Activated naive CD4-positive, alpha-beta T cell (primary cell): ENCODE measurements at places on chromosomes 7 and 10.

- DNase-seq, result no peak
Observed at GRCh38 chr10:121231079-121231478, 367.2 kb downstream of the FGFR2 start.

DNA sequence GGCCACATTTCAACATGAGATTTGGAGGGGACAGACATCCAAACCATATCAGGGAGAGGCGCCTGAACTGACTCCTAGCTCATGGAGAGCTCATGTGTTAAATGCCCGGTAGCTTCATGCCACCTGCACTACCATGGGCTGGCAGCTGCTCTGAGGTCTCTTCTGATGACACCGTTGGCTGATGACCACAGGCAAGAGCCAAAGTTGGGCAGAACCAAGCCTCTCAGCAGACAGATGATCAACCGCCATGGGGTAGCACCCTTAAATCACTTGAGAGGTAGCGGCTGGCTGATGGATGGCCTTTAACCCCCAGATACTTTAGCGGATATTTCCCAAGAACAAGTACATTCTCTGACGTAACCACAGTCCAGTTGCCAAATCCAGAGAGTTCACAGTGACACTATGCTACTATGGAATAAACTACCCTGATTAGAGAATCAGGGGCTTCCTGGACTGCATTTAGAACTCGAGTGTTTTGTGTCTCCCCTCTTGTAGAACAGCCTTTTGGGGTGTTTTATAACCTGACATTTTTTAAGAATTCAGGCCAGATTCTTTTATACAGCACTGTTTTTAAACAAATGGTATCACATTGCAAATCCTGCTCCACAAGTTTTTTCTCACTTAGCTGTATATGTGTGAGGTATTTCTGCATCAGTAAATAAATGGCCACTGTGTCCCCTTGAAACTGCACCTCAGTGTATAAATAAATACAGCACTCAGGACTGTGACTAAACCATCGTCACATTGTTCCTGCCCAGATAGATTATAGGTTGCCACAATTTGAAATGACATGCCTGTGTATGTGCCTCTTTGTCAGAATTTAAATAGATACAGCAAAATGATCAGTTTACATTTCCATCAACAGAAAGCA is 30.8 kb upstream of the DRGX start:
- DNase-seq, result no peak

- no peak for DNase-seq
Observed at GRCh38 chr10:90885176-90885575, 13.4 kb downstream of the RPP30 start.

GRCh38 chr7:22121702-22122474 is 176.2 kb upstream of the CDCA7L start:
- no peak for DNase-seq

- no peak for DNase-seq
Observed at GRCh38 chr10:35910234-35910633, 268.1 kb upstream of the FZD8 start.

- DNase-seq, result no peak
Observed at GRCh38 chr7:90777886-90778285, 181.8 kb downstream of the CDK14 start.

GRCh38 chr10:44967616-44968015 is 8.0 kb downstream of the RASSF4 start:
- no peak for DNase-seq

DNA sequence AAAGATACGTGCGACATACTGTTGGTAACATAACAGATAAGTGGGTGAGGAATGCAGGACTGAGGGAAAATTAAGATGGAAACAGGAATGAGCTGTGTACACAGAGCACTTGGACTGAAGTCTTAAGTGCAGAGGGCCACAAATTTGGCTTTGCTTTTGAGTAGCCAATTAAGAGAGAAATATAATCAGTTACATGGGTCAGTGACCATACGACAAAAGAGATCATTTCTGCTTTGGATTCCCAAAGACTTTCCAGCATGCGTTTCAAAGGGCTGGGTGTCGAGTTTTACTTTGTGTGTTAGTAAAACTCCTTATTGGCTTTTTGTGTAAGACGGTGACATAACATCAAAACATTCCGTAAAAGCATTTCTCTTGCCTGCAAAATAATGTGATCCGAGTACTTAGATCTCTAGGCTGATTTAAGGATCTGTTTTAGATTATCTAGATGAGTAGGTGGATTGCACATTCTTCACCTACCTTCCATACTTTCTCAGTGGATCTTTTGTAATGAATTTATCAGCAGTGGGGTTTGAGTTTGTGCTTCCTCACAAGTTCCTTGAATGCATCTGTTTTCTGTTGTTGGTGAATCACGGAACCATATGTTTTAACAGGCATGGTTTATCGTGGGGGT is 7.5 kb downstream of the RABGEF1 start:
- DNase-seq, result no peak

DNA sequence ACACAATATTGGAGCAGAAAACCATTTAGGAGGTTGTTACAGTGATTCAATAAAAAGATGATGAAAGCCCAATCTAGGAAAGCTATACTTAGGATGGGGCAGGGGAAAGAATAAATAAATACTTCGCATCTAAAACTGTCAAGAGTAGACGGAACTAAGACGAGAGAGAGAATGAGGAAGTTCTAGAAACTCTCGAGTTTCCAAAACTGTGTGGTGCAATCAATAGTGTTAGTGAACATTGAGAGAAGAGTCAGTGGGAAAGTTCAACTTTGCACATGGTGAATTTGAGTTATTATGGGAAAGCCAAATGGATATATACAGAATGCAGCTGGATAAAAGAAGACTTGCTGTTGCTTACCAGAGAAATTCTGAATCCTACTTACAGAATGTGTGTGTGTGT is 133.8 kb upstream of the MEOX2 start:
- no peak for DNase-seq

DNA sequence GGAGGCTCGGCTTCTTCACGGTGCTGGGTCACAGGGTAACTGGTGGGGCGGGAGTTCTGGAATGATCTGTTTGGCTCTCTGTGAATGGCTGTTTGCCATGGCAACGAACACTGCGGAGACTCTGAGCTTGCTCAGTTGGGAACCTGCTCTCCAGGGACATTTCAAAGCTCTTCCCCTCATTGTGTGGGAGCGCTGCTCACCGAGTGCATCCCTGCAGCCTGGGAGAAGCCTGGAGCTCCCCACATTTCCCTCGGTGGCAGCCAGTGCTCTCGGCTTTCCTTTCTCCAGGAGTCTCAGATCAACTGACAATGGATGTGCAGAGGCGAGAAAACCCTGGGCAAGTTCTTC is 57.6 kb upstream of the CACUL1 start:
- no peak for DNase-seq

GRCh38 chr7:52017802-52018679 is 701.4 kb upstream of the COBL start:
- DNase-seq, result no peak

- DNase-seq, result no peak
Observed at GRCh38 chr7:19268737-19269136, 123.5 kb upstream of the FERD3L start.

GRCh38 chr10:132396494-132397035 is 435 bp upstream of the PWWP2B start:
- peak; percentile 24 for DNase-seq

DNA sequence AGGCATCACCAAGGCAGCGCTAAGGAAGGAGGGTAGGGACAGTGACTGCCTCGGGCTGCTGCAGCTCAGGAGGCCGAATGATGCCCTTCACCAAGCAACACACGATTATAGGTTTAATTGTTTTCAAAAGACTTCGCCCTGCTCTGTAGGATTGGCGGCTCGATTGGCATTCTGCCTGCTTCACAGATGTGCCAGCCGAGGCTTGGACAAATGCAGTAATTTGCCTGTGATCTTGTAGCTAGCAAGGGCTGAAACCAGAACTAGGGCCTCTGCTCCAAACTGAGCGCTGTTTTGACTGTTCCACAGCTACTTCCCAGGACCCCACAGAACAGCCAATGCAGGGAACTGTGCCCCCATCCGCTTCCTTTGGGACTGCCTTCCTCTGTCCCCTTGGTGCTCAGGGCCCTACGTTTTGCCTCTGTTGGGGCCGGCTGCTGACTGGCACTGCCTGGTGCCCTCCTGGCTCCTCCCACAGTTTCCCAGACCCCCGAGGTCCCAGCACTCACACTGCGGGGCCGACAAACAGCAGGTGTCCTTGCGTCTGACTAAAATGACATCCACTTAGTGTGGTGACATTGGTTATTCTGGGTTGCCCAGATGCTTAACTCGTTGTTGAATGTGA is 62.6 kb upstream of the EN2 start:
- DNase-seq, result no peak

DNA sequence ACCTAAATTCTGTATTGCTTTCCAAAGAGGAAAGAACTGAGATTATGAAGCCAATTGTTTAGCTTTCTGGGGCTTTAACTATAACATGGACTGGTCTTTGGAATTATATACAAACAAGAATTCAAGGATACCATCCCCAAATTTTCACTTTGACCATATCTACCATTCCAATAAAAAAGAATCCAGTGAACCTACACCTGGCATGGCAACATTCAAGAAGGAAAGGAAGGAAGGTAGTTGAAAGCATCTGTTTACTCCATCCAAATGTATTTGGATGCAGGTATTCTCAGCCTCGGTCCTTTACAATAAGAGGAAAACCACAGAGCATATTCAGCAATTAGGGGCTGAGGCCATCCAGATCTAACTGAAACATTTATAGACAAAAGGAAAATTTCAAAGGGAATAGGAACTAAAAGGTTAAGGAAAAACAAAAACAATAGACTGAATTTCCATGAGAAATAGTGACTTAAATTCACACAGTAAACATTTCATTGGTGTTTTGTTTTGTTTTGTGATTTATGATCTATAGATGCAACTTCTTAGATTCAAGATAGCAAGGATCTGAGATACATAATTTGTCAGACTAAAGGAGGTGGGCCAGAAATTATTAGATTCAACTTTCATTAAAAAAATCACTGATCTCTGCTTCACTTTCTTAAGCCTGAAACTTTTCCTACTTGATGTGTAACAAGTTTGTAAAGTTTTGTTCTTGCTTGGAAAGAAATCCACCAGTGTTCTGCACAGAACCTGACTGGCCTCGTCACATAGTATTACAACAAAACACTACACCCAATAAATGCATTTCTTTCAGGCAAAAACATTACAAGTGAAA is 12.7 kb downstream of the SKIDA1 start:
- DNase-seq, result no peak

GRCh38 chr10:63494951-63495350 is 26.2 kb upstream of the REEP3 start:
- no peak for DNase-seq

DNA sequence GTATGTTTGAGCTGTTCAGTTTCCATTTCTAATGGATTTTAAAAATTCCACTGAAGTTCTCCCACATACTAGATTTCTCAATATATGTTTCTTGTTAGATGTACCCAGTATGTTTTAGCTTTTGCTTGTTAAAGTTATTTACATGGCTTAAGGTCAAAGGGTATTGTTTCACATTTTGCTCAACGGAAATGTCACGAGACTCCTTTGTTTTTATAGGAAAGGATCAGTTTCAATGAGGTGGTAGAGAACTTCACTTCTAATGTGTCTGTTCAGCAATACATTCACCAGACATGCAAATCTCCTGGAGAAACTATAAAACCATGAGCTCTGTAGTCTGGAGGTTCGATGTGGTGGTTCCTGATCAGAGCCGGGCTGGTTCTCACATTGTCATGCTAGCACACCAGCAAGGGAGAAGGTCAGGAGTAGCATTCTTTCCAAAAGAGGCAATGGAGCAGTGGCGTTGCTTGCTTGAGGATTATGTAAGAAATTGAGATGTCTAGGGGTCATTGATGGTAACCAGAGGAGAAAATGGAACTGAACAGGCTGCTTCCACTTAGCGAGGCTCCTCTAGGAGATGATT is 114.0 kb downstream of the RAB18 start:
- no peak for DNase-seq

GRCh38 chr7:103915680-103916357 is 73.6 kb downstream of the RELN start:
- no peak for DNase-seq

DNA sequence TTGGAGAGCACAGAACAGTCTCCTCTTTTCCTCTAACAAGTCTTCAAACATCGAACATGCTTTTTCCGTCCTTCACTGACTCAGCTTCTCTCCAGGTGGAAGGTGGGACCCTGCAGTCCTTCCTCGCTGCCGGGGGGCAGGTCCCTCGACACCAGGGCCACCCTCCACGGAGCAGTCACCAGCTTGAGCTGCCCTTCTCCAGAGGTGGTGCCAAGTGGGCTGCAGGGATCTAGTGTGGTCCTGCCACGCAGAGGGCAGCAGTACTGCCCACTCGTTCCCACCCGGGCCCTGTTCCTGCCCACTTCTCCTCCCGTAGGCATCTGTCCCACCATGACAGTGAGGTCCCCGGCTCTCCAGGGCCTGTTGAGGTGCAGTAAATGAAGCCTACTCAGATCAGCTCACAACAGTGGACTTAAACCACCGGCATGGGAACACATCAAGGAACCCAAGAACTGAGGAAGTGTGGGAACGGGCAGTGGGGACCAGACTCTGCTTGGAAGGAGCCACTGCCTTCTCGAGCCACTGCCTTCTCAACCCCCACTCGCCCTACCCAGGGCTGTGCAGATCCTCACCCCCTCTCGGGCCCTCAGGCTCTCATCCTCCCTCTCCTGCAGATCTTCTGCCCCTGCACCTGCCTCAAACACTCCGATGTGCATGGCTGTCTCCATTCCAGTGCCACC is 153.9 kb downstream of the OAT start:
- no peak for DNase-seq

GRCh38 chr7:54339073-54339472 is 203.1 kb upstream of the VSTM2A start:
- no peak for DNase-seq

- no peak for DNase-seq
Observed at GRCh38 chr10:17046989-17047388, 82.6 kb downstream of the CUBN start.

DNA sequence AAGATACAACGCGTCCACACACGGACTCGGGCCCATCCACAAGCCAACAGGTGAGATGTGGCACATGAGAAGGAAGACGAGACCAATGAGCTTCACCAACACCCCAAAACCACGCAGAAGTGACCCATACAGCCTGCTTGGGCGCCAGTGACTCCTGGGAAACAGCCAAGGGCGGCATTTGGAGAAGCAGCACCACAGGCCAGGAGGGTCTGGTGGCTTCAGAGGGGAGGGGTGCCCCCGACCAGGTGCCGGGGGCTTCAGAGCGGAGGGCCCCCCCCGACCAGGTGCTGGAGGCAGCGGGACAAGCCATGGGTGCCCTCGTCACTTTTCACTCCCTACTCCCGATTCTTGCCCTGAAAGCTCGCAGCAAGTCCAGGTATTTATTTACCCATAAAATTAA is 140.1 kb downstream of the DIP2C start:
- DNase-seq, result no peak

- no peak for DNase-seq
Observed at GRCh38 chr10:60536529-60537114, 146.9 kb upstream of the ANK3 start.

DNA sequence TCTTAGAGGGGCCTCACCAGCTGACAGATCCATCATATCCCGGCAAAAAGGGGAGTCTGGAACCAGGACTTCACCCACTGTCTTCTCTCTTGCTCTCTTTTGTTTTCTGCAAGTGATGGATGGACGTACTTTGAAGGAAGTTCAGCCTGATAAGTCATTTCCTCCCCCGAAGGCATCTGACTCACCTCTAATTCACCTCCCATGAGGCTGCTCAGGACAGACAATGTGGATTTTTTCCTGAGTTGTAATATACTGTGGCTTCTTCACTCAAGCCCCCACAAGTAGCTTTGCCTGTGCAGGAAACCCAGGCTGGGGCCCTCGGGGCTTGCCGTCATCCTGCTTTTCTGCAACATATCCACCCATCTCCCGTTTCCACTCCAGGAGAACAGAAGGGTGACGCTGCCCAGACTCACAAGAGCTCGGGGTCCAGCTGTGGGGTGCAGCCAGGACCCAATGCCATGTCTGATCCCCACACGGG is 70.4 kb downstream of the ASB13 start:
- no peak for DNase-seq
